ENCODE measurements at places on chromosomes 4 and X. TPM values are rescaled to one million over a fixed set of nuclear protein-coding genes. Genes with fewer than 3 reads are reported as not detected.

GRCh38 chr4:48138936-48139335, 4.9 kb upstream of the TXK start:
- peak; percentile 56 for DNase-seq

DNA sequence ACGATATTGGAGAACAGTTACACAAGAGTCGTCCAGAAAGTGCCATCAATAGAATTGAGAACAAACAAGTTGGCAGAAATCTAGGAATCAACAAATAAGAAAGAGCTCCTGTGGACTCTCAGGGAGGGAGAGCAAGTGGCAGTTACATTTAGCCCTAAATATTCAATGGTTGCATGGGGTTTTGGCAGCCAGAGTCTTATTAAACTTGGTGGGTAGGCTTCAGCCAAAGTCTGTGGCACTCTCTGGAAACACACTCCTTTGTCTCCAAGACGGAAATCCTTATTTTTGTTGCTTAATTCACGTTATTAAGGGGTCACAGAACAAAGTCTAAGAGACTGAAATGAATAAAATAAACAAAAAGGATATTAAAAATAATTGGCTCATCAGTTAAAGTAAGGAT, 742.2 kb upstream of the ATOH1 start:
- DNase-seq, result no peak

DNA sequence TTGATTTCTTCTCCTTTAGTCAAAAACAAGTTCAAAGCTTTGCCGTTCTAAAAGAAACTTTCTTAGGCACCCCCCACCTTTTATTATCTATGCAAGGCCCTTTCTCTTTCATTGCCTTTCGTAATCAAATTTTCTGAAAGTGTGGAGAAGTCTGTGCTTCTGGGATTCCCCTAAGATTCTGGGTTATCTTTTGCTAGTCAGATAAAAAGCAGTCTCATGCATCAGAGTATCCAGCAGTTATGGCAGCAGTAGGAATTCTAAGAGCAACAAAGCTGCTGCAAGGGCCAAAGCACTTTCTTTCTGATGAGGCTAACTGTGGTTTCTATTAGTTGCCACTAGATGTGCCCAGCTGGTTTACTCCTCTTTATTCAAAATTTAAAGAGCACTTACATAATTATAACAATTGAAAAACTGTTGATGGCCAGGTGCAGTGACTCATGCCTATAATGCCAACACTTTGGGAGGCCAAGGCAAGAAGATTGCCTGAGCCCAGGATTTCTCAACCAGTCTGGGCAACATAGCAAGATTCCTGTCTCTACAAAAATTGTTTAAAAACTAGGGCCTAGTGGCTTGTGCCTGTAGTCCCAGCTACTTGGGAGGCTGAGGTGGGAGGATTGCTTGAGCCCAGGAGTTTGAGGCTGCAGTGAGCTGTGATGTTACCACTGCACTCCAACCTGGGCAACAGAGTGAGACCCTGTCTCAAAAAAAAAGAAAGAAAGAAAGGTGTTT, 296.2 kb downstream of the PAPSS1 start:
- DNase-seq, result no peak

Gene ARX
- total RNA-seq, result not detected

DNA sequence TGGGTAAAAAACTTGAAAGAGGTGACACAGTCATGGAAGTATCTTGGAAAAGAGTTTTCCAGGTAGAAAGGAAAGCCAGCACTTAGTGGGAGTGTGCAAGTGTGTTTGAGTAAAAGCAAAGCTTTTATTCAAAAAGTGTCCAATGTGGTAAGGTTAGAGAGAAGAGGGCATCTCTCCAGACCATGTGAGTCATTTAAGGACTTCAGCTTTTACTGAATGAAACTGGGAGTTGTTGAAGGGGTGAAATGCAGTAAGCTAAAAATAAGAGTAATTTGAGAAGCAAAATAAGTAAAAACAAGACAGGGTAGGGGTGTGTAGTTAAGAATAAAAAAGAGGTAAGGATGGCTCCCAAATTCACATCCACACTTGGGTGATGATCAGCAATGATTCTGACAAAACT, 238.9 kb downstream of the SLC7A11 start:
- DNase-seq, result no peak

- no peak for DNase-seq
Observed at GRCh38 chr4:61400439-61401038, 200.4 kb downstream of the ADGRL3 start.

Gene TMEM255A
- total RNA-seq, result not detected

Gene EIF4E
- total RNA-seq, result 137 TPM

Gene CT45A10
- not detected for total RNA-seq

DNA sequence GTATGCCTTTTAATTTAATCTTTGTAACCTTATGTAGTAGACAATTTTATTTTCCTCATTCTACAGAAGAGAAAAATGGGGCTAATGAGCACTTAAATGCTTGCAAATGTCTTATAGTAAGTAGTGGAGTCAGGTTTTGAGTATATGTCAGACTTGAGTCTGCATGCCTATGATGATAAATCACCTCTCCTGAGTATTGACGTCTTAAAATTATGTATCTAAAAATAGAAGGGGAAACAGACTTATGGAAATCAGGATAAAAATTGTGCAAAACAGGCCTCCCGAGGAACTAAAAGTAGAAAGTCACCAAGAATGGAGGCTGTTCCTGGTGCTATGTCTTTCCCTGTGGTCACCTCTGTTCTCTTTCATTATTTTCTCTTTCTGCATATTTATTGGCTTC, 92.7 kb downstream of the STIM2 start:
- DNase-seq, result no peak

DNA sequence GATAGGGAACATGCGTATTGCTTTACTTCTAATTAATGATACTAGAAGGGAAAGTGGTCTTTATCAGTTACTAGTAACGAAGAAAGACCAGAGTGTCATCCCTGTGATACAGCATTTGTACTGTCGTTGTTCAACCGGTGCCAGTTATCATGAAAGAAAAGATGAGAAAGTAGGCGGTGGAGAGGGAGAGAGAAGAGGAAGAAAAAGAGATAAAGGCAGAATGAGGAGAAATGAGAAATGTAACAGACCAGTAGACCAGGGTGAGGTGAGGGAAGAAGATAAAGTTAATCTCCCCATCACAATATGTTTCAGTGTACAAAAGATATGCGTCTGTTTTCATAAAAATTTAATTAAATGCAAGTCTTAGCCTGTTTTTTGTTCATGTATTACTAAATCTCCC, 135.2 kb upstream of the HPGD start:
- no peak for DNase-seq

GRCh38 chr4:85889314-85889713, 414.4 kb downstream of the ARHGAP24 start:
- no peak for DNase-seq

GRCh38 chrX:120536061-120536460, 24.7 kb downstream of the CUL4B start:
- DNase-seq, result no peak

DNA sequence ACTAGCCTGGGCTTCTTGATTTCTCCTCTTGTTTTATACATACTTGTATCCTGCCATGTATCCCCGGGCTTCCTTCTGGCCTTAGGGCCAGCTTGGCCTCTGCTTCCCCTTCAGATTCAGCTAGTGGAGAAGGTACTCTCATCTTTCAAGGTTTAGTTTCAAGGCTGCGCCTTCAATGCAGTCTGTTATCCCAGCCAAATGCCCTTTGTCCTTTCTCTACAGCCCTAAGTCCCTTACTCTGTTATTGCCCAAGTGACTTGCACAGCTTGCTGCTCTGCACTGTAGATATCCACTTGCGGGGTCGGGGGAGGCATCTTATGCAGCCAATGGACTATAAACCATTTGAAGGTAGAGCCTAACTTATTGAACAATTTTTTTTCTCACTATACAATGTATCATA, 357.5 kb downstream of the PPP1R2C start:
- no peak for DNase-seq

DNA sequence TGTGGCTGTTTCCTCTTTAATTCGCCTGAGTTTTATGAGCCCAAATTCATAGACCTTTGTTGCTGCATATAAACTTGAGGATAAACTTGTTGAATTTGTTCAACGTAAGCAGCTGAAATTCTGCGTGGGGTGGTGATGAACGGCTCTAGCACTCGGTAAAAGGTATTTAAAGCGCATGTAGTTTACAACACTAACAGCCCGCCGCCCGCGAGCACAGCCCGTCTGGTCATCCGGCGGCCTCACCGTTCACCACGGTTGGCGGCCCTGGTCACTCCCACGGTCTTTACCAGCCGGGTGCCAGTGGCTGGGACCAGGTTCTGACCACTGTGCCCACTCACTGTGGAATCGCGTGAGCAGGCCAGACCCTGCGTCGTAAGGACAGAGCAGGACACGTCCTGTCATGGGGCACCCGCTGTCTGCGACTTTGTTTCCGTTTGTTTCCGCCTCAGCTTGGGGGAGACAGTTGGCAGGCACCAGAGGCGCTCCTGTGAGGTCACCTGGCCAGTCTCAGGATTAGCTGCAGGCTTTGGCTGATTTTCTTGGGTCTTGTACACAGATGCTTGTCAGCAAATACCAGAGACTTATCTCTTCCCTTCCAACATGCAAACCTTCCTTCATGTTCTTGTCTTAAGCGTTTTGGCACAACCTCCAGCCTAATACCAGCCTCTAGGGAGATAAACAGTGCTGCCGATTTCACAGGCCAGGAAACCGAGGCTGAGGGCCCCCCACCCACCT, 36.8 kb upstream of the SPON2 start:
- no peak for DNase-seq

Data from activated T-helper 1 cell treated with anti-CD3 and anti-CD28 coated beads, Interleukin-12 subunit alpha, Interleukin-12 subunit beta, Interleukin-2, Interleukin-4 antibody, amounts not matched to agents 30 ng/mL and 10 ng/mL and 1 ng/mL, durations not matched to agents 14 hours and 24 hours and 36 hours (primary cell).